ENCODE measurements at places on chromosomes 16 and 17. TPM values are rescaled to one million over a fixed set of nuclear protein-coding genes. Genes with fewer than 3 reads are reported as not detected.

The PSMC3IP gene
- 13.6 TPM for total RNA-seq

The NUPR1 gene
- total RNA-seq, result not detected

The GPR142 gene
- not detected for total RNA-seq

The RHOT2 gene
- total RNA-seq, result 126 TPM

The KCNH6 gene
- not detected for total RNA-seq

The PRAC1 gene
- total RNA-seq, result not detected

The SSTR5 gene
- total RNA-seq, result not detected

The ARL5C gene
- total RNA-seq, result not detected

The OR3A3 gene
- not detected for total RNA-seq

The GINS3 gene
- 13.3 TPM for total RNA-seq

The PHOSPHO1 gene
- total RNA-seq, result not detected

The CACNG5 gene
- not detected for total RNA-seq

The CCL4 gene
- total RNA-seq, result 3.6 TPM

All from activated naive CD4-positive, alpha-beta T cell treated with anti-CD3 and anti-CD28 coated beads, Interleukin-2, amount 10 ng/mL, durations not matched to agents 5 hours and 36 hours (primary cell).